Activated T-cell treated with anti-CD3 and anti-CD28 coated beads for 24 hours (primary cell): ENCODE measurements at places on chromosomes 16 and 17.

GRCh38 chr16:62543516-62543915, 507.3 kb upstream of the CDH8 start:
- no peak for DNase-seq

- DNase-seq, result no peak
Observed at GRCh38 chr17:64418506-64419339, 28.1 kb upstream of the PECAM1 start.

GRCh38 chr17:47611372-47612350, 38.1 kb upstream of the KPNB1 start:
- DNase-seq, result no peak

- no peak for DNase-seq
Observed at GRCh38 chr16:83273504-83274173, 534.1 kb upstream of the HSBP1 start.

DNA sequence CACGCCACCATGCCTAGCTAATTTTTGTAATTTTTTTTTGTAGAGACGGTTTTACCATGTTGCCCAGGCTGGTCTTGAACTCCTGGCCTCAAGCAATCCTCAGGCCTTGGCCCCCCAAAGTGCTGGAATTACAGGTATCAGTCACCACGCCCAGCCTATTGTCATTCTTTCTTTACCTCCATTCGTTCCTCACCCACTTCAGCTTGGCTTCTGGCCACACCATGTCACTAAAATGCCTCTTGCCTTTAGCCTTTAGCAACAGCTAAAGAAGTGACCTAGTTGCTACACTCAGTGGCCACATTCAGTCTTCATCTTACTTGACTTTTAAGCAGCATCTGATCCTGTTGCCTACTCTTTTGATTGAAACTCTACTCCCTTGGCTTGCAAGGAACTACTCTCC, 3.6 kb upstream of the LRRC75A start:
- DNase-seq, result no peak

DNA sequence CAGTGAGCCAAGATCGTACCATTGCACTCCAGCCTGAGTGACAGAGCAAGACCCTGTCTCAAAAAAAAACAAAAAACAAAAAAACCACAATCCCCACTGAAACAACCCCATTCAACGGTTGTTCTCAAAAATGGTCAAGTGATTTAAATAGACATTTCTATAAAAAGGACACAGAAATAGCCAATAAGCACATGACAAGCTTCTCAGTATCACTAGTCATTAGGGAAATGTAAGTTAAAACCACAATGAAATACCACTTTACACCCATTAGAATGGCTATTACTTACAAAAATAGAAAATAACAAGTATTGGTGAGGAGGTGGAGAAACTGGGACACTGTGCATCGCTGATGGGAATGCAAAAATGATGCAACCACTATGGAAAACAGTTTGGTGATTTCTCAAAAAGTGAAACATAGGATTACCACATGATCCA, 26.6 kb upstream of the MYLK3 start:
- DNase-seq, result no peak

- no peak for DNase-seq
Observed at GRCh38 chr16:23029733-23030420, 119.4 kb downstream of the USP31 start.

DNA sequence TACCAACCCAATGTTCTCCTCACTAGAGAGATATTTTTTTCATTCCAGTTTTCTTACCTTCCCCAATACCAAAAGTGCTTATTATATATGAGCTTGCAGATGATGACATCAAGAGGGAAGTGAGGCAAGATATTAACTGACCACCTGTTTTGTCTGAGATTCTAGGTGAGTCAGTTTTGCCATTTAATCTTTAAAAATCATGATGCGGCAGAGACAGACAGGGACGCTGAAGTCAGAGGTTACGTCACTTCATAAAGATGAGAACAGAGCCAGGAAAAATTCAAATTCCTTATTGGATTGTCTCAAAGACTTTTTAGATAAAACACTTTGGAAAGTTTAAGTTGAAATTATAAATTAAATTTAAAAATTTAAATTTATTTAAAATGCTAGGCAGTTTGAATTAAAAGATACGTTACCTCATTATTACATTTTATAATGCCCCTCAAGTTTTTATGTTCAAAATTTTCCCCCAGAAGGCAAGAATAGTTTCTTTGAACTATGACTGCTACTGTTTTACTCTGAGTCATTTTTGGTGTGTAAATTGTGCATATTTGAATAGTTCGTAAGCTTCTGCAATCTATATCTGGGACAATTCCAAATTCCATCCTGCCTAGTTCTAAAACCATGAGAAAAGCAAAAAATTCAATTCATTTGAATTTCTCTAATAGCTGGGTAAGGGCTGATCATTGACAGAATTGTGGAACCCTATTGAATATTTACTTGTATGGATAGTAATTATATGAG, 839.6 kb upstream of the GOT2 start:
- no peak for DNase-seq

DNA sequence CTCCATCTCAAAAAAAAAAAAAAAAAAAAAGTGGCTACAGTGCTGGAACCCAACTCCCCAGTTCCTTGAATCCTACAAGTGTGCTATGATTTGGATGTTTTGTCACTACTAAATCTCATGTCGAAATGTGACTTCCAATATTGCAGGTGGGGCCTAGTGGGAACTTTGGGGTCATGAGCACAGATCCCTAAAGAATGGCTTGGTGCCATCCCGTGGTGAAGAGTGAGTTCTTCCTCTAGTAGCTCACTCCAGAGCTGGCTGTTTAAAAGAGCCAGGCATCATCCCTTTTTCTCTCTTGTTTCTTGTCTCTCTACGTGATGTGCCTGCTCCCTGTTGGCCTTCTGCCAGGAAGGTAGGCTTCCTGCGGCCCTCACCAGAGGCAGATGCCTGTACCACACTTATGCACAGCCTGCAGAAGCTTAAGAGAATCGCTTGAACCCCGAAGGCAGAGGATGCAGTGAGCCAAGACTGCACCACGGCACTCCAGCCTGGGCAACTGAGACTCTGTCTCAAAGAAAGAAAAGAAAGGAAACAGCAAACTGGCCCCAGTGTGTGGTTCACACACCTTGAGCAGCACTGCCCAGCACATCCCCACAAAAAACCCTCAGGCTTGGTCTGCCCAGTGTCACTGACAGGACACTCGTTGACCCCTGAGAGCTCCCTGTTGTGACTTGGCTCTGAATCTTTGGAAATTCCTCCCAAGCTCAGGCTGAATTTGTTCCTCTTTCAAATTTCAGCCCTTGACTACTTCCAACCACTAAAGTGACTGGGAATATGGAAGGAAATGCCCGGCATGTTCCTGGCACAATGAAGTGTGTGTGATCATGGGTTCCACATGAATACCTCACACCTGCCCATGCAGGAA, 3.1 kb downstream of the MT1E start:
- no peak for DNase-seq

GRCh38 chr17:78043031-78043430, 84.5 kb downstream of the TNRC6C start:
- no peak for DNase-seq

GRCh38 chr17:76161619-76162266, 20.7 kb upstream of the FOXJ1 start:
- no peak for DNase-seq

GRCh38 chr16:73713778-73714495, 582.7 kb upstream of the PSMD7 start:
- DNase-seq, result no peak

DNA sequence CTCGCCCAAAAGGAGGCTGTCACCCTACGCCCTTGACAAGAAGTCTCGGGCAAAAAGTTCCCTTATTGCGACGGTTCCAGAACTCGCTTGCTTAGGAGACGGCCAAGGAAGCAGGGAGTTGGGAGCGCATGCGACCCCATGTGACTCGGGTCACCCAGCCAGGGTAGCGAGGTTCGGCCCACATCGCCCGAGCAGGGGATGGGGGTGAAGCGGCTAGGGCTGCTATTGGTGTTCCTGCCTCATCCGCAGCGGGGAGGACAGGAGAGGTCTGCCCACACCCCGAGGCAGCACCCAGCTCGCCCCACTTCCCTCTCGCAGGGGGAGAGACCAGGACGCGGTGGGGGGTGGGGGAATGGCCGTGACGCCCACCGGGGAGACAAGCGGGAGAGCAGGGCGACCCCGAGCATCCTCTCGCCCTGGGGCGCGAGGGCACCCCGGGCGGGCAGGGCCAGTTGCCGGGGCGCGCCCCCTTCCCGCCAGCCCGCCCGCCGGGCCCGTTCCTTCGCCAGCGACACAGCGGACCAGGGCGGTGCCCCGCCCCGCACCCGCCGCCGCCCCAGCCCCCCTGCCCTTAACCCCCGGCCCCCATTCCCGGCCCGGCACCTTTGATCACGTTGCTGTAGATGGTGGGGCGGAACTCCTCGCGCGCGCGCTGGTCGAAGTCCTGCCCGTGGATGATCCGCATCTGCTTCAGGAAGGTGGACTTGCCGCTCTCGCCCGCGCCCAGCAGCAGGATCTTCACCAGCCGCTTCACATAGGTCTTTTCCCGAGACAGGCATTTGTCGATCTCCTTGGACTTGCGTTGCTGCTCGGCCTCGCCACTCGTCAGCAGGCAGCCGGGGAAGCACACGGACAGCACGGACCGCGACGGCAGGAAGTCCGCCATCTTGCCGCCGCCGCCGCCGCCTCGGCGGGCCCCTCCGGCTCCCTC, 567 bp downstream of the GNA13 start:
- DNase-seq, result peak; percentile 39

GRCh38 chr16:72752004-72752695, 295.8 kb downstream of the ZFHX3 start:
- no peak for DNase-seq

DNA sequence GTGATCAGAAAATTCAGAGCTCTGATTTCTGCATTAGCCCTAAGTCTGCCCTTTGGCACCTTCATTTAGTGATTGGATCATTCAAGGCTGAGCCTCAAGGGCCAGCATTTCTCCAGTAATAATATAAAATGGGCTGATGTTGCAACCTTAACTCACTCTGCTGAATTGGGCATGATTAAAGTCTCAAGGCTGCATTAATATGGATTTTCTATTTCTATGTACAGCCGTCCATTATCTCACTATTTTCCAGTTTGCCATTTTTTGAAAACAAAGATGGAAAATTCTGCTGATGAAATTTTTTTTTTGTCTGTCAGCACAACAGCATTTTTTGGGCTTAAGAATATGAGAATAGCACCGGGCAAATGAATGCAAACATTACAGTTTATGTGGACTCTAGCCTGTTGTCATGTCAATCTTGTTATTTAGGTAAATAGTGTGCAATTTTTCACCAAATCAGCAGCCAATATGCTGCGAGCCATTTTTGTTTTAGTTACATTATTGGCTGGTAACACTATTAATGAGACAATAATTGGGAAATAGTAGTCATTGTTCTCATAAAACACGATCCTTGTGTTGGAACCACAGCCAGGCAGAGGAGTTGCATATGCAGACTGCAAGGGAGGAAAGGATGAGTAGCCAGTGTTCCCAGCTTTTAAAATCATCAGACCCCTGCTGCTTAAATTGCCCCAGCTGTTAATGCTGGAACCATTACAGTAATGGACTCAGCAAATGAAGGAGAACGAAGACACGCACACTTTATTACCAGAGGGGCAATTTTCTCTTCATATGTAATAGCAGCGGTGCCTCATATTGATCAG, 10.5 kb downstream of the FTO start:
- DNase-seq, result no peak

DNA sequence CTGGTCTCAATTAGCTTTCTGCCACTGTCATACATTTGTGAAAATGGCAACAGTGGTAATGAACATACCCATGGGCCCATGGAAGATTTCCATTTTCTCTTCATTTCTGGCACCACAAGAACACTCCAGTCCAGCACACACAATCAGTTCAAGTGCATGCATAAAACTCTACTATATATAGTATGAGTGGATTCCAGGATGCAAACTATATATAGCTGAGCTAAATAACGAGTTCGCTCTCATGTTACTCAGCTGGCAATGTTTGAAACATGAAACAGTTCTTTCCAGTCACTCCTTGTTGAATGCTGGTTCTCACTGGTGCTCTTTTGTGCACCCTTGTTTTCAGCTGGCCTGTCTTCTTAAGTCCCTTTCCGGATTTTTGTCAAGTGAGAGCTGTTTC, 75.2 kb upstream of the DHX40 start:
- no peak for DNase-seq

GRCh38 chr17:5043524-5043923, 8.3 kb upstream of the SLC52A1 start:
- no peak for DNase-seq

- DNase-seq, result no peak
Observed at GRCh38 chr16:13902677-13903076, 17.3 kb upstream of the ERCC4 start.

DNA sequence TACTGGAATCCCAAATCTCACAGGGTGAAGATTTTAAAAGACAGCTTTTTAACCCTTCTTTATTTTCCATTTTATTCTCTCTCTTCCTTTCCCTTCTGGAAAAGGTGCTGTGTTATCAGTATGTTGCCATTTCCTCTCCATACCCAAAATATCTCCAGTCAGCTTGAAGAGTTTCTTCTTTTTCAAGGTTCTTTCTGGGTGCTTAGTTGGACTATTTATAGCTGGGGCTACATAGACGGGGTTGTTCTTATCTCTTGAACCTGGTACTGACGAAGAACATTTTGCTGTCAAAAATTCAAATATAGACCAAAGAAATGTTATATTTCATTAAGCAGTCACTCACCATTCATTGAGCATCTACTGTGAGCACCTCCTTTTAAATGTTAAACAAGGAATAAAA, 48.6 kb downstream of the IST1 start:
- no peak for DNase-seq

DNA sequence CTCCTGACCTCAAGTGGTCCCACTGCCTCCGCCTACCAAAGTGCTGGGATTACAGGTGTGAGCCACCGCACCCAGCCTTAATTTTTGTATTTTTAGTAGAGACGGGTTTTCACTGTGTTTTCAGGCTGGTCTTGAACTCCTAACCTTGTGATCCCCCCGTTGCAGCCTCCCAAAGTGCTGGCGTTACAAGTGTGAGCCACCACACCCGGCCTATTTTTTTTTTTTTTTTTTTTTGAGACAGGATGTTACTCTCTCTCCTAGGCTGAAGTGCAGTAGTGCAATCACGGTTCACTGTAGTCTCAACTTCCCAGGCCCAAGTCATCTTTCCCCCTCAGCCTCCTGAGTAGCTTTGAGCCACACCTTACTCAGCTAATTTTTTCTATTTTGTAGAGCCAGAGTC, 3.1 kb upstream of the SNX11 start:
- DNase-seq, result no peak

DNA sequence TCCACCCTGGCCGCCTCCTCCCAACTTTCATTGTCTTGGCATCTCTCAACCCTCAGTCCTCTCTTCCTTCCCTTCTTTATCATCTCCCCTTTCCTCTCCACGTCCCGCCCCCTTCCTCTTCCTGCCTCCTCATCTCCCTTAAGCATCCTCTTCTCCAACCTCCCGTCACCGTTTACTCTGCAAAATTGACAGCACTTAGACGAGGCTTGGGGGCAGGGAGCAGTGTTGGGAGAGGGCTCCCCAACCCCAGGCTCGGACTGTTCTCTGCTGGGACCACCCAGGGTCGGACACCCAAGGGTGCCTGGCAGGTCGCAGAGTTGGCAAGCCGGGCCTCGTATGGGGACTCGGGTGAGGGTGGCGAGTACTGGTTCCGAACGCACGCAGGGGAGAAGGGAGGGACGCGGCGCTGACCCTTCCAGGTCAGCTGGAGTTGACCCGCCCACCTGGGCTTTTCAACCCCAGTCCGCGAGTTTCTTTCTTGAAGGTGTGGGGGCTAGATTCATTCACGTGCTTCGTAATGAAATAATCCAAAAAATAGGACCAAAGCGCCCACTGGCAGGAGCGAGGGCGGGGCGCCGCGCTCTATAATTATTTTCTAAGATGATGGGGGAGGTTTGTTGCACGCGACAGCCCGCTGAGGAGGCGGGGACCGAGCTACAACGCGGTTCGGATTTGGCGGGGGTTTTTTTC, 775 bp upstream of the PAGR1 start:
- DNase-seq, result no peak

GRCh38 chr16:84483882-84484565, 20.4 kb downstream of the MEAK7 start:
- no peak for DNase-seq

GRCh38 chr16:58809213-58809612, 75.1 kb upstream of the GOT2 start:
- DNase-seq, result no peak
